C1 segment of cervical spinal cord (tissue), 14 donors: ENCODE measurements at places on chromosomes 13 and 19.
A peak's percentile ranks its signal among the peaks of the same experiment; 100 is the strongest.

DNA sequence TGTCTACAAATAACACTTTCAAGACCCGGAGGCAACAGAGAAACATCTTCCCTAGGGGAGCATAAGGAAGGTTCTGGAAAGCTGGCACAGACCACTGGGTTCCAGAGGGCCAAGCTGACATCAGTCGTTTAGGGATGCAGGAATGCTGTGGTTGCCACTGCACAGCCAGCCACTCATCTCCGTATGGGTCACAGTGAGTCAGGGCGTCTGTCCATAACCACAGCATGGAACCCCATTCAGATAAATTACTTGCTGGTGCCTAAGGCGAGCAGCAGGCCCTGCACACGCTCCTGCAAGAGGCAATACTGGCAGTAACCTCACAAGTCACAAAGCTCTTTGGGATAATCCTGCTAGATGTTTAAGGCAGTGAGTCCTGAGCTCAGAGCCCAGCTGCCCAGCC is 140.9 kb upstream of the UBL3 start:
- DNase-seq: no peak

- DNase-seq: no peak
Observed at GRCh38 chr13:43293008-43293407, 269.6 kb downstream of the DNAJC15 start.

DNA sequence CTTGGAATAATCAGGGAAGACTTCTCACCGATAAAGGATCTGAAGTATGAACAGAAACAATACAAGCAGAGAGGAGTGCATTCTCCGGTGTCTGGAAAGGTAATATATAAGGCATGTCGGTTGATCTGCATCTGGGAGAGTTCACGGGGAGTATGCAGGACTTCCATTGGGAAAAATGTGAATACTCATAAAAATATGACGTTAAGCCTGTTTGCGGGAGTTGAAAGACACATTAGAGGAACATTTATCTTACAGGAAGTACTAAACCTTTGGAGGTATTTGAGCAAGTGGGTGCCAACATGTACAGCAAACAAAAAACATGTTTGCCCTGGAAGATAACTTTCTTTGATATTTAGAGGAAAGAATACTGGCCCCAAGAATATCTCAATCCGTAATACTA is 286.8 kb downstream of the SLITRK6 start:
- DNase-seq: no peak

DNA sequence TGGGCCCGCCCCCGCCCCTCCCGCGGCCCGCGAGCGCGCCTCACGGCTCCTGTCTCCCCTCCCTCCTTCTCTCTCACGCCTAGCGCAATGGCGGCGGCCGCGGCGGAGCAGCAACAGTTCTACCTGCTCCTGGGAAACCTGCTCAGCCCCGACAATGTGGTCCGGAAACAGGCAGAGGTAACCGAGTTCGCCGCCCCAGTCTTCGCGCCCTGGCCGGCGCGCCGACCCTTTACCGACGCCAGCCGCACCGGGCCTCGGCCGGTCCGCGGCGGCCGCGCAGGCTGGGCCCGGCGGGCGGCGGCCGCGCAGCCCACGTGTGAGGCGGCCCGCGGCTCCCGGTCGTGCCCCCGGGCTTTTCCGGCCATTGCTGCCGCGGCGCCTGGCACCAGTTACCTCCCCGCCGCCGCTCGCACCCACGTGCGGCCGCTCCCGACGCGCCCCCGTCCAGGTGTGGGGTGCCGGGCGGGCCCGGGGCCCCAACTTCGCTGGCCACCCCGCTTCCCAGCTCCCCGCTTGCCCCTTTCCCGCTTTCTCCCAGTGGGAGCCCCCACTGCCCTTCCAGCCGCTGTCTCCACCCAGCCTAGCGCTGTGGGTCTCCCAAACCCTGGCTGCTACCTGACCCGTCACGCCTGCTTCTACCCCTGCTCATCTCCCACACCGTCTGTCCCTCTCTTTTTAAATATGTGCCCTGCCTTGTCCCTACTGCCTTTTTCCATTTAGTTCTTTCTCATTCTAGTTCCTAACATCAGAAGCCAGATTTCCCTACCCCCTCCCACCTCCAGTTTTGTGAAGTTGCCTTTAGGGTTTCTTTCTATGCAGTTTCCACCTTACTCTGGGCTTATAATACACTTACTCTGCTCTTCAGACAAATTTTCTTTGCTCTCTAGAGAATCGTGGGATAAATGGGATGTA is 23.4 kb downstream of the IPO5 start:
- peak; percentile 11 for DNase-seq

DNA sequence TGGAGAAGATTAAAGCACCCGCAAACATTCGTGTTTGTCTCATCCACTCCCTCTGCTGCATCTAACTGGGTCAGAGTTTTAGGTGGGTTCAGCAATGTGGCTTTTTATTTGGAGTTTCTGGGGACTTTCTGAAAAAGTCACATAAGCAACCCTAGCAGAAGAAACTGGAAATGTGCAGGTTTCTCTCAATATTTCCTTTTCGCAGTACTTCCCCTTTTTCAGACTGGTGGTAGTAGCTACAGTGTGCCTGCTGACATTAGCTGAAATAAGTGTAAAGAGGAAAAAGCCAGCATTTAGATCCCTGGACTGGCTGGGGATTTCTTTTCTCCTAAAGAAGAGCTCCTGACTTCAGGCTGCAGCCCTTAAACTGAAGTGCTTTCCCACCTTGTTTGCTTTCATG is 15.9 kb upstream of the OLFM4 start:
- DNase-seq: no peak
